Naive thymus-derived CD4-positive, alpha-beta T cell (primary cell): ENCODE measurements at places on chromosomes 12 and 14.

GRCh38 chr12:89524541-89525304, at the start of gene GALNT4:
Gene GALNT4 (minus strand): TSS chr12:89524796. CDS start chr12:89524549, 247 bp downstream.
- peak; percentile 61 for DNase-seq

DNA sequence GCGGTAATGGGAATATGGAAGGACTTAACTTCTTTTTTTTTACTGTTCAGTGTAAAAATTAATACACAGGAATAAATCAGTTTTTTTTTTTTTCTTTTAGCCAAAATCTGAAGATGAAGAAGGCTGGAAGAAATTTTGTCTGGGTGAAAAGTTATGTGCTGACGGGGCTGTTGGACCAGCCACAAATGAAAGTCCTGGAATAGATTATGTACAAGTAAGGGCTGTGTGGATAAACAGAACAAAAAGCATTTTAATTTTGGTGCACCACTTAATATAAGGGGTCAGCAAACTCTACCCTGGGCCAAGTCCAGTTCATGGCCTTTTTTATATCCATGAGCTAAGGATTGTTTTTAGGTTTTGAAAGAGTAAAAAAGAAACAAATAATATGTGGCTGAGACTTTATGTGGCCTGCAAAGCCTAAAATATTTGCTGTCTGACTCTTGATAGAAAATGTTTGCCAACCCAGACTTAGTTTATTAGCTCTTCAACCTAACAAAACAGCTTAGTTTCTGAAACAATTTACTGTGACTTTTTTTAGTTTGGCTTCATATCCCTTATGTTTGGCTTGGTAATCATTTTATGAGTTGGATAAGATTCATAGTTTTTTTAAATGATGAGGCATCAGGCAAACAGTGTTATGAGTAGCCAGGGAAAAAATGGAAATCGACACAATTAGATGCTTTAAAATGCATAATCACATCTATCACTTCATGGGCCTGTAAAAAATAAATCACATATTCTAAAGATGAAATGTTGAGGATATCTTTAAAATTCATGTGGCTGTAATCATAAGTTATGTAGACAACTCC, 8.4 kb downstream of the GEMIN2 start:
- no peak for DNase-seq

GRCh38 chr14:64761441-64762043, 57.3 kb downstream of the PLEKHG3 start:
- no peak for DNase-seq

GRCh38 chr12:52521568-52522266, 1.5 kb upstream of the KRT5 start:
- no peak for DNase-seq

GRCh38 chr12:114229150-114229549, 176.8 kb downstream of the TBX5 start:
- DNase-seq = no peak

DNA sequence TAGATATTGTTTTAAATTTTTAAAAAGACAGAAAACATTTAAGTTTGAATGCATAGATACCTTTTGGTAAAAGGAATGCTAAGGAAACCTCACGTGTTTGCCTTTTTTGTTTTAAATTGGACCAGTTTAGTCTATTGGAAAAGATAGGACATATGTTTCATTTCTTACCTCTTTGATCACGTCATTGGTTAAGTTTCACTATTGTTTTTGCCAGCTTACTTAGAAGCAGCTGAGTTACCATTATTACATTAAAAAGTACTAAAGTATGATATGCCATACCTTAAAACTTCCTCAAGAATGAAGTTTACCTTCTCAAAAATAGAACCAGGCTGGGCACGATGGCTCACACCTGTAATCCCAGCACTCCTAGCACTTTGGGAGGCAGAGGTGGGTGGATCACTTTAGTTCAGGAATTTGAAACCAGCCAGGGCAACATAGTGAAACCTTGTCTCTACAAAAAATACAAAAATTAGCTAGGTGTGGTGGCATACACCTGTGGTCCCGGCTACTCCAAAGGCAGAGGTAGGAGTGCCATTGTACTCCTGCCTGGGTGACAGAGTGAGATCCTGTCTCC, 54.4 kb downstream of the SRGAP1 start:
- DNase-seq = no peak

DNA sequence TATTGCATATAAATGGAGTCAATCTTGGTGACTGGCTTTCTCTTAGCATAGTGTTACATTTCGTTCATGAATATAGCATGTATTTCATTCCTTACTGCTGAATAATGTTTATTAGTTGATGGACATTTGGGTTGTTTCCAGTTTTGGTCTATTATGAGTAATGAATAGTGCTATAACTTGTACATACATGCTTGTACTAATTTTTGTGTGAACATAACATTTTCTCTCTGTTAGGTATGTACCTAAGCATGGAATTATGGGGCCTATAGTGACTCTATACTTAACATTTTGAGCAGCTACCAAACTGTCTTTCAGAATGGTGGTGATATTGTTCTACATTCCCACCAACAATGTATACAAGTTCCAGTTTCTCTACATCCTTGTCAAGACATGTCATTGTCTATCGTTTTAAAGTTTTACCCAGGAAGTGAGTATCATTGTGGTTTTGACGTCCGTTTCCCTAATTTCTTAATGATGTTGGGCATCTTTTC, 23.1 kb downstream of the ATP2A2 start:
- no peak for DNase-seq

- DNase-seq = no peak
Measured at GRCh38 chr14:37810094-37810801, 214.8 kb downstream of the TTC6 start.

- no peak for DNase-seq
Measured at GRCh38 chr12:124902916-124903315, 11.5 kb downstream of the UBC start.

DNA sequence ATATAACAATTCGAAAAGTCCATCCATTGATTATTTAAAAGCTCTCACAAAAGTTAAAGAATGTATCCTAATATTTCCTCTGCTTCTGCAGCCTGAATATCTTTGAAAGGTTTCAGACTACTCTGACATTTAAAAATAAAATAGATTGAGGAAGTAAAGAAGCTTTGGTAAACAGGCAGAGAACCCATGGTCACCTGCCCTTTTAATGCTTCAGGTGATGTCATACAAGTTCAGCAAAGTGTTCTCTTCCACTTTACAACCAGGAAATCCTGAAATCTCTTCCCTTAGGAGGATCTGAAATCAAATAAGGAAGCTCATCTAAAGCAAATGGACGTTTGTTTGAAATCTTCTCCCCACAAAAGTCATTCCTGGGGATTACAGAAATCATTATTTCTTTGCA, 322.4 kb downstream of the PDZRN4 start:
- no peak for DNase-seq

- DNase-seq = no peak
Measured at GRCh38 chr14:89899917-89900663, 54.4 kb downstream of the EFCAB11 start.

- DNase-seq = no peak
Measured at GRCh38 chr12:29879606-29880308, 96.0 kb upstream of the TMTC1 start.

DNA sequence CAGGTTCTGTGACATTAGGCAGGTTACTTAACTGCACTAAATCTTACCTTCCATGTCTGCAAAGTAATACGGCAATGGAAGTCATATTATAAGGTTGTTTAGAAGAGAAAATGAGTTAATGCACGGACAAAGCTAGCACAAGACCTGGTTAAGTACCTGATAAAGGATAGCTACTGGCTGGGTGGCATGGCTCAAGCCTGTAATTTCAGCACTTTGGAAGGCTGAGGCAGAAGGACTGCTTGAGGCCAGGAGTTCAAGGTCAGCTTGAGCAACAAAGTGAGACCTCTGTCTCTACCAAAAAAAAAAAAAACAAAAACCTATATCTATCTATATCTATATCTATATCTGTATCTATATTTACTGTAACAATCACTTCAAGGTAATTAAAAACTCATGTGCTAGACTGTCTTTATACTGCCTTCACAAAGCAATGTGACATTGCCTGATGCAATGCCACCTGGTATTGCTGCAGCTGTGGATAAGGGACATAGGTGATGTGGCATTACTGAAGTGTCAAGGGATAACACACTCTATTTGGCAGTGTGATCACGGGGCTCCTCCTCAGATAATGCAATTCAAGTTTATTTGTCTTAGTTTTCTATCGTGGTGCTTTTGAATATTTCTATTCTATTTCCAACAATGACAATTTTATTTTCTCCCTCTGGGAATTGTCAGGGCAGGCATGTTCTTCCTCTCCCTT, 107.1 kb downstream of the PAX9 start:
- DNase-seq = no peak

GRCh38 chr12:76864791-76865400, 13.9 kb downstream of the CSRP2 start:
- DNase-seq = no peak

- DNase-seq = no peak
Measured at GRCh38 chr12:11075642-11076041, 13.5 kb upstream of the TAS2R46 start.

GRCh38 chr12:27967551-27968054, 4.9 kb downstream of the PTHLH start:
- no peak for DNase-seq

DNA sequence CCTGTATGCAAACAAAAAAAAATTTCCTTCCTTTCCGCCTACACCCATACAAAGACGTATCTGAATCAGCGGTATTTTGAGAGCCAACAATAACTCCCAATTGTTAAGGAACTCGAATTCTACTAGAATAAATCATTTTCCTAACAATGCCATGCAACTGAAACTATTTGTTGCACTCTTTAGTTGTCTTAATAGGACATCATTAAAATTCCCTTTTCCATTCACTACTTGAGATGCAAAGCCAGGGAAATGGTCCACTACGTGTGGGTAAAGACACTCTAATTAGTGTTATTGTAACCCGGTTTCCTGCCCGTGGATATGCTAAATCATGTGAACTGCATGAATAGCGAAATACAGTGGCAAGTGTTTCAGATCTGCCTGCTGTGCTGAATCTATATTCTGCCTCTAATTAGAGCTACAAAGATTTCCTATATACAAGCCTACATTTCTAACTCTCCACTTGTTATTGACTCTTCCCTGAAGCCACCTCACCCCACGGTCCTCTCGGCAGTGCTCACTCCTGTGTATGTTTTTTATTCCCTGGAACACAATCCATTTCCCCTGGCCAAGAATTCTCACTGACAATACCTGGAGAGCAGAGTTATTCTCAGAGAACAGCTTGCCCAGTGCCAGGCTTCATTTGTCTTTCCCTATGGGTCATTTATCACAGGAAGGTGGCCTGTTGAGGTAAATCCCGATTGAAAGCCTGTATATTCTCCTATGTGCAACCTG, 168.3 kb downstream of the PAWR start:
- no peak for DNase-seq

- DNase-seq = no peak
Measured at GRCh38 chr12:9378430-9378835, 170.2 kb upstream of the PZP start.

GRCh38 chr14:72709916-72710611, 183.8 kb downstream of the DPF3 start:
- no peak for DNase-seq

- no peak for DNase-seq
Measured at GRCh38 chr14:99032759-99033158, 239.2 kb downstream of the BCL11B start.

DNA sequence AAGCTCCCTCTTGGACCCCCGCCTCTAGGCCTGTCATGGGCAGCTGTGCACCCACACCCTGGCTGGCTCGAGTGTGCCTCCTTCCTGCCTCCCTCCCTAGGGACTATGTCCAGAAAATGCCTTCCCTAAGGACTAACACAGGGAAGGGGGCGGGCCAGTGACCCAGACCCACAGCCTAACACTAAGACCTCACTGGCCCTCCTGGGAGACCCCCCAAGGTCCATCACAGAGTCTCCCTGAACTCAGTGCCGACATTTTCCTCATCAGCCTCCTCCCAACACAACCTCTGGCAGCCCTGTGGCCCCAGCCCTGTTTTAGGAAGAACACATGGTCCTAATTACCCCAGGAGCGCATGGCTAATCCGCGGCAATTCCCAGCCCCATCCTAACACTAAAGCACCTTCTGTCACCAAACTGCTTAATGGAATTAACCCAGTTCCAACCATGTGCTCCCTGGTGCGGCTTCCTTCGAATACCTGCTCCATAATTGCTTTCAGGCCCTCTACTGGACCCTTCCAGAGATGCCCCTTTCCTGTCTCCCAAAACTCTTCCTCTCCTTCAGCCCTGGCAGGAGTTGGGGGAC, 5.6 kb downstream of the MSI1 start:
- DNase-seq = no peak

DNA sequence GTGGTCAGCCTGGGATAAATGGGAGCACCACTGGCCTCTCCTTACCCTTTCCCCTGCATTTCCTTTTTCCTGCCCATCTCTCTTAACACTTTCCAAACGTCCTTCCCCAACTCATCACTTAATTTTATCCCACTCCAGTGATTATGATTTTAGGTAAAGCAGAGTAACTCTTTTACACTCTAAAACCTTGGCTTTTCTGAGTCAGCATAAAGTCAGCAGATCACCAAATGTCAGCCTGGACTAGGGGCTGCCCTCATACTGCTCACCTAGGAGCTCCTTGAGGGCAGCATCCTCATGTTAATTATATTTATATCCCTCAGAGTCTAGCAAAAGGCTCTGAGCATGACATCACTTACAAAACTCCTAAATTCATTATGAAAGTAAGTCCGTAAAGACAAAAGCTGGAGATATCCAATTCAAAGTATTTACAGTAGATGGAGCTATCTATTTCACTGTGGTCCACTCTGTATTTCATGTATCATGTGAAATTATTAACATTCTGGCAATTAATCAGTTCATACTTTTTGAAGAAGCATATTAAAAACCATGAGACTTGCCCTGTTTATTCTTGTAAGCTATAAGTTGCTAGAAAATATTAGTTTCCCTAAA, 17.0 kb upstream of the DICER1 start:
- DNase-seq = no peak

- no peak for DNase-seq
Measured at GRCh38 chr12:2300886-2301285, 248.1 kb downstream of the CACNA1C start.

DNA sequence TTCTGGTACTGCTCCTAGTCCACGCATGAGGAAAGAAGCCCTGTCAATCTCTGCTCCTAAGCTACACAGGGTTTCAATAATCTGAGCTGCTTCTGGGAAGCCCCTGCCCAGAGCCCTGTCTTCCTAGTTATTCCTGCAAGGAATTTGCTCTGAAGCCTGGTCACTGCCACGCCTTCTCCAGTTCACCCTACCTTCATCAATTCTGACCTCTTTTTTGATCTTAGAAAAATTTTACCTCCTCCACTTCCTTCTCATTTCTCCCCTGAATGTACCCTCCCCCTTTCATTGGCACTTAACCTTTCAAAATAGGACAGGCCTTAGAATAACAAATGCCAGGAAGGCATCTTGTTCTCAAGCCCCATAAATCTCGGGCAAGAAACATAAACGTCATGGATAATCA, 14.9 kb upstream of the LRRK2 start:
- DNase-seq = no peak
